HFF-Myc (cell line): ENCODE measurements at places on chromosomes 3 and 15.
A peak's percentile ranks its signal among the peaks of the same experiment; 100 is the strongest.

DNA sequence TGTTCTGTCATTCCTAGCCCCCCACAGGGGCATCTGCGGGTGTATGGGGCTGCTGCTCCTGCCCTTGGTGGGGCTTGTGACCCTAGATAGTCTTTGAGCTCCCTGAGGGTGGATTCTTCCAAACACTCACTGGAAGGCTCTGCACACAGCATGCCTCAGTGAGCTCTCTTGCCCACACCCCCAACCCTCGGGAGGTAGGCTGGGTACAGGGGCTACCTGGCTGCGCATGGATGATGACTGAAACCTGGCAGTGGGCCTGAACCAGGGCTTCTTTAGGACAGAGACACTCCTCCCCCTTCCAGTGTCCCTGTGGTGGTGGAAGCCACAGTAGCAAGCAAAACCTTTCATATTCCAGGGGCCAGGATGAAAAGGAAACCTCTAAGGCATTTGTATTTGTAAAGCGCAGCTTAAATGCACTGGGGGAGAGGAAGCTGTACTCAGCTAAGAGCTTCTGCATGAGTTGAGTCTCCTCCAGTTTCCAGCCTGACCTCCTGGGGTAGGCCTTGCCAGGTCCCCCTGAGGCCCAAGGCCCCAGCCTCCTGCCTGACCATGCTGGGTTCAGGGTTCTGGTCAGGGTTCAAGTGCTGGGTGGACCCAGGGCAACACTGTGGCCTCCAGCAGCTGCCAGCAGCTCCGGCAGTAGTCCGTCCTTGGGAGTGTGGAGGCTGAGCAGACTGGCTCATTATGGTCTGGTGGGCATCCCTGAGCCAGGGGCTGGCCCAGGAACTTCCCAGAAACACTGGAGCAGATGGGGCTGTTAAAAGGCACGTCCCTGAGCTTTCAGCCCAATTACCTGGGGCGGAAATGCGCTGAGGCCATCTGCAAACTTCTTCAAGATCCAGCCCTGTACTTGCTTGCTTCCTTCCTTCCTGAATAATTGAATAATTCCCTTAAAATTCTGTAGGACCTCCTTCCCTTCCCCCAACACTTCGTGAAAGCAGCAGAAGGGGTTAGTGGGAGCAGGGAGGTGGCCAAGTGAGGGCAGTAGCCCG lies 89.7 kb downstream of the HMG20A start:
- DNase-seq = no peak

DNA sequence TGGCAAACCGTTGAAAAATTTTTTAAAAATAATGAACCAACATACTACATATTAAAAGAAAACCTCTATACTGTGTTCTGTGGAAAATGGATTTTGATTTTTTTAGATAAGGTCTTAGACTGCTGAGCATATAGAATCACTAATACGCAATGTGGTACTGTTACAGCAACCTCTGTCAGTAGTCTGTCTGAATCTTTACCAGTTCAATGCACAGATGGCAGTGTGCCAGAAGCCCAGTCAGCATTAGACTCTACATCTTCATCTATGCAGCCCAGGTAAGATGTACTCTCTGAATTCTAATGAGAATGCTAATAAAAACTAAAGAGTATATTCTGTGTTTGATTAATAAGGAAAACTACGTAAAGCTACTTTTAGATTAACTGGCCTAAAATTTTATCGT lies 31.3 kb upstream of the FAH start:
- no peak for DNase-seq

DNA sequence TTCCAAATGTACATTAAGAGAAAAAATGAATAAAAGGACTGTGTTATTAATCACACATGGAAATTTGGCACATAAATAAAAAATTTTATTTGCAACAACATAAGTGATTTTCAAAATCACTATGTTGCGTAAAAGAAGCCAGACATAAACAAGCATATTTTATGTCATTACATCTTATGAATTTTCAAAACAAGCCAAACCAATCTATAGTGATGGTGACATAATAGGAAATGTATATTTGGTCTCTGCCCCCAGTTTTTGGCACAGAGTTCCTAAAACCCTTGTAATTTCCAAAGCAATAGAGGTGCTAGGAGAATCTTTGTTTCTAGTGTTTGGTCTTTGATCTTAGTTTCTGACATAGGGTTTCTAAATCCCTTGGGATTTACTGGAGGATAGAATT lies 543.3 kb downstream of the ZBBX start:
- DNase-seq = no peak

DNA sequence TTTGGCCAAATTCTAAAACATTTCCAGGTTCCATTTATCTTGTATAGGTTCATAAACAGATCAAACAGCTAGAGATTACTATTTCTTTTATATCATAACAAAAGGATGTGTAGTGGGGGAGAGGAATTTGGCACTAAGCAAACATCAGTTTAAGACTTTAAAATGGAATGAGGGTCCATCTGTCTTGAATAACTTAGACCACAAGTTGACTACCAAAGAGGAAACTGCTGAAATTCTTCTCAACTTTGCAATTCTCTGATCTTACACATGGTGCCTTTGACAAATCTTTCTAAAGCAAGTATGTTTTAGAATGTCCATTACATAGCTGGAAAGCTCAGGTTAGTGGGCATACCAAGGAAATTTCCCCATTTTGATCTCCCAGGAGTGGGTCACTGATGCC lies 140.5 kb upstream of the ADAMTS9 start:
- DNase-seq = peak; percentile 11

- no peak for DNase-seq
Measured at GRCh38 chr3:427128-427527, 230.6 kb downstream of the CHL1 start.

DNA sequence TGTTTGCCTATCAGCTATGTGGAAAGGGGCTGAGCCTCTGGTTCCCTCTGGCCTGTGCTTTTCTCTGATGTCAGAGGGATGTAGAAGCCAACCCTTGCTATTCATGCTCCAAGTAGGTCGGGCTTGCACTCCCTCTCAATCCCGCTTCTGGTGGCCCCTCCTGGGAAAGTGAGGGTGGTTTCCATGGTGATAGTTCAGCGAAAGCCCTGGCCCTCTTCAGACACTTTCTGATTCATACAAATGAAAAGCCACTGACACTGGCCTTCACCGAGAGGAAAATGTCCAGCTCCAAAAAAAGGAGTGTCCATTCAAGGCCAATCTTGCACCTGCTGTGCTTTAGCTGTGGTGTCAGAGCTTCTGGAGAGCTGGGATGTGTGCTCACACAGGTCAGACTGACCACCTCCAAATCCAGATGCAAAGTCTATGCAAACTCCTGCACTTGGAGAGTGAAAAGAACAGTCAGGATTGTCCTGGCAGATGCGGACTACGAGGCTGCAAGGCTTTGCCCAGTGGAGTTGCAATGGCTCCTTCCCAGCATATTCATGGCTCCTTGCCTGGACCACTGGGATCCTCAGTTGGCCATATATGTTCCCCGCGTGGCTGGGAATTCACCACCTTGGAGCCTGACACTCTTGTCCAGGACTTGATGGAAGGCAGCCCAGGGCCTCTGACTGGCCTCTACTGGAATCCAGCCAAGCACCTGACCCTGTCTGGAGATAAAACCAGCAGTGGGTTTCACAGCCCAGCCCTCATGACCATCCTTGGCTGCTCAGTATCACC lies 96.6 kb downstream of the CEMIP start:
- DNase-seq = no peak
